Hematopoietic multipotent progenitor cell (in vitro differentiated cells): ENCODE measurements at places on chromosomes 4 and X. TPM values are rescaled to one million over a fixed set of nuclear protein-coding genes. Genes with fewer than 3 reads are reported as not detected.

- no peak for DNase-seq
These were observed 31.6 kb downstream of the CD40LG start for GRCh38 chrX:136679531-136679930.

GRCh38 chr4:110007217-110007616 lies 94.5 kb downstream of the EGF start:
- no peak for DNase-seq

DNA sequence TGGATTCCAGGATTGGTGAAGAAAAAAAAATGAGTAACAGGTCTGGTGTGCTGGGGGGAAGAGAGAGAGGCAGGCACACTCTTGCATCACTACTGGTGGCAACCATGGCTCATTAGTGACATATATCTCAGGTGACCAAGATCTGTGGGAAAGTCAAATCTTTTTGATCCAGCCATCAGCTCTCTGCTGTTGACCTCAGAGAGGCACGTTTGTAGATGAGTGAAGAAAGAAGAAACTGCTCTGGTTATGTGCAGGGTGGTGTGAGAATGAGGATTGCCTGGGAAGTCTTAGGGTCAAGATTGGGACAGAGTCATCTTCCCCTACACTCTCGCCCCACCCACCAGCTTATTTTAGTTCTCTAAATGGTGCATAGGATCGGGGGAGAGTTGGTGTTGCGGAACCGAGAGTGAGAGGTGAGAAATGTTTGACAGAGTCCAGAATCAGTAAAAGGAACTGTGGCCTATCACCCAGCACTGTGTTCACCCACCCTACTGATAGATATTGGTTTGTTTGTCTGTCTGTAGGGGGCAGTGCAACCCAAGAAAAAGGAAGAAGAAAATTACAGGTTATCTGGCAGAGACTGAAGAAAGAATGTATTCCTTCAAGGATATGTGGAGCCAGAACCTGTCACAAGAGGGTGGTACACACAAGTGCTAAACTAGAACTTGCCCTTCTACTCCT lies 21.9 kb downstream of the ARMCX6 start:
- peak; percentile 67 for DNase-seq

PRDM5 gene
- 2.2 TPM for total RNA-seq

DNA sequence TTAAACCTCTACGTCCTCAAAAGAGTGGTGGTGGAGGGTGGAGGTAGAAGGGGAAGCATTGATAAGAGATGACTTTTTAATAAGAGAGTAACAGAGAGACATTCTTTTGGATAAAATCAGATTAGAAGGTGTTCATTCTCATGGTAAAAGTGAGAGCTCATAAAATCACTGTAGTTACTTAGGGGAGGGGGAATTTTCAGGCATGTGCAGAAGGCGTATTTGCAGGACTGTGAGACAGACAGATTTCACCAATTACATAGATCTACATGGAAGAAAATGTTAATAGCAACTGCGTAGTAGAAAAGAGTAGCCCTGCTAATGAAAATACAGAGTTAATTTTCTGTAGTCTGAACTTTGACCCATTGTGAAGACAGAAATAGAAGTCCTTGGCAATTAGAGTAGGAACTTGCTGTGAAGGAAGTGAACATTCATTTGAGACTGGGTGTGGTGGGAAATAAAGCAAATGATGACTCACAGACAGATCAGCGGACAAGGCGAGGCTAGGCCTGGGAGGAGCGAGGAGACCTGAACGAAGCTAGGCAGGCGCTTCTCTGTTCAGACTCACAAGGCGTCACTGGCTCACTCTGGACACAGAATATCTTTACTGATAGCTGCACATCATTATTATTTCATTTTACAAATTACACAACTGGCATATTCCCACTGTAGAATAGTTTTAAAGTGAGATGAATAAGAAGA lies 57.2 kb upstream of the FAM9C start:
- DNase-seq, result no peak

BRS3 gene
- not detected for total RNA-seq

- DNase-seq, result no peak
These were observed 12.4 kb upstream of the CTBP1 start for GRCh38 chr4:1261107-1261928.

DNA sequence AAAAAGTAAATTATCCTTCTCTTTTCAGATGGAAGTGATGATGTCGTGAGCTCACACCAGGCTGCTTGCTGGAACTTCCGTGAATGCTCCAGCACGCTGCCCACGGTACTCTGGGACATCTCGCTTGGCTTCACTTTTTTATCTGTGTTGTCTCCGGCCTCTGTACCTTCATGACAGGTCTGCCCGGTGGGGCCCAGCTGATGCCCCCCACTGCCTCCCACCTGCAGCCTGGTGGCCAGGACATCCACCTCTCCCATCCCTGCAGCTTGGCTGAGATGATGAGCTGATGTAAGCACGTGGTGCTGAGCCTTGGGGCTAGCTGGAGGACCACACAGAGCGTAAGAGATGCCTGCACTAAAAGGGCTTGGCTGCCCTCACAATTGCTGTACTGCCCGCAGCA lies 59.0 kb upstream of the HELT start:
- no peak for DNase-seq

MAGEB10 gene
- not detected for total RNA-seq

DNA sequence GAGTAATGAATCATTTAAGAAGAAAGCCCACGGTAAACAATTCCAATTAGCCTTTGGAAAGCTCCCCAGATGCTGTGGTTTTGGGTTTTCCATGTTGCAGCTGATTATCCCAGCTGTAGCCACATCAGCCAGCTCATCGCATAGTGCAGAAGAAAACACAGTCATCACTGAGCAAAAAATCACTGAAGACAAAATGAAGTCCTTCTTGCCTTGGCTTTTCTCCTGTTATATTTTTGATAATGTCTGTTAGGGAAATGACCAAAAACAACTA lies 193.0 kb upstream of the C1QTNF7 start:
- DNase-seq, result no peak

GRCh38 chr4:108118505-108118904 lies 50.2 kb downstream of the LEF1 start:
- no peak for DNase-seq

DNA sequence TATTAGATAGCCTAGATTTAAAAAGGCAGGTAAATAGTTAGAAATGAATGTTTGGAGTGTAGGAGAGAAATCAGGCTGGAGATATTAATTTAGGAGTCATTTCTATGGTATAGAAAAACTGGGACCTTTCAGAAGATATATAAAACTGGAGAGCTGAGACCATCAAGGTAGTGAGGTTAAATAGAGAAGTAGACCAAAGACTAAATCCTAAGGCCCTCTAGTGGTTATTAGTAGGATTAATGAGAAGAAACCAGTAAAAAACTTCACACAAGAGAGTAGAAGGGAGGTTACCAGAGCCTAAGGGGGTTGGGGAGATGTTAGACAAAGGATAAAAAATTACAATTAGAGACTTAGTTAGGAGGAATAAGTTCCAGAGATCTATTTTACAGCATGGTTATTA lies 351.0 kb upstream of the SPANXN1 start:
- no peak for DNase-seq

GRCh38 chrX:117274965-117275364 lies 812.2 kb upstream of the CT83 start:
- DNase-seq, result no peak

GRCh38 chrX:11346121-11346682 lies 53.0 kb downstream of the AMELX start:
- no peak for DNase-seq

DNA sequence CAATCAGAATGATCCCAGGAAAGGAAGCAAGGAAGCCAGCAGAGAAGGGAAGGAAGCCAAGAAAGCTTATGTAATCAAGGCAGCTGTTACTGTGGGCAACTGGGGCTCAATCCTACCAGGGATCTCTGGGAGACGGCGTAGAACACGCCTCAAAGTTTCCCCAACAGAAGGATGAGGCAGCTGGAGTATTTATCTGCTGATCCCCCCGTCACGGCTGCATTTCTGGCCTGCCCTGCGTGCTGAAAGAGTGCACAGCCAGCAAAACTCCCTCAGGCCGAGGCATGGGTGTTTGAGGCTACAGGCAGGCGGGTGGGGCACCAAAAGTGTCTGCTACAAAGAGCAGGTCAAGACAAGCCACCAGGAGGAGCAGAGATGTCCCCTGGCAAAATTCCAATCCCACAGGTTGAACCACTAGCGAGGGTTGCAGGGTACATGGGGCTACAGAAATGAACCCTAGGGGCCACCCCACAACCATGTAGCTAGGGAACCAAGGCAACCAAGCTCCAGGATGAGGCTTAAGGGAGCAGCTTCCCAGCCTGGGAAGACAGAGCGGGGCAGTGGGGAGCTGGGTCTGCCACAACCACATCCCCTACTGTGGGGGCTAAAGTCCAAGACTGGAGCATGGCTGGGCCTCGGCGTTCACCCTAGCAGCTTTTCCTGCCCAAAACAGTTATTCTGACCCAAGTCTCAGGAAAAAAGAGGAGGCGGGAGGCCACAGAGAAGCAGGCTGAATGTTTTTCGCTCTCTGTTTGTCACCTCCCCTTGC lies 113.4 kb downstream of the BCOR start:
- DNase-seq, result no peak
